ENCODE measurements at places on chromosomes 2 and 18.

DNA sequence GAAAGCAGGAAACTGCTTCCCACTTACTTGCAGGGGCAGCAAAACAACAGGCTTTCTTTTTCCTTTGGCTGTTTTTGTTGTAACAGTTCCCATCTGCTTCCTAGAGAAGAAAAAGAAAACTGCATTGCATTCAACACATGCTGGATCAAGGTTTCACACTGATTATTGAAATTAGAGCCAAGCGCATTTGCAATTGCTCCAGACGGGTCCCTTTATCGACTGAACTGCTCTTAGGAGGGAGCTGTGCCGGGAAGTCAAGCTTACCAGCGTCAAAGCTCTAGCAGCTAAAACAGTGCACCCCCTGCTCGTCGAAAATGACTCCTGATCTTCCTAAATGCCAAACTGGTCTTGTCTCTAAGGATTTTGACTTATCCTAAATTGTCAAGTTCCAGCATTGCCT is 164.0 kb upstream of the SESTD1 start:
- no peak for DNase-seq

- no peak for DNase-seq
These were observed 47.2 kb upstream of the REG3G start for GRCh38 chr2:78978340-78978739.

DNA sequence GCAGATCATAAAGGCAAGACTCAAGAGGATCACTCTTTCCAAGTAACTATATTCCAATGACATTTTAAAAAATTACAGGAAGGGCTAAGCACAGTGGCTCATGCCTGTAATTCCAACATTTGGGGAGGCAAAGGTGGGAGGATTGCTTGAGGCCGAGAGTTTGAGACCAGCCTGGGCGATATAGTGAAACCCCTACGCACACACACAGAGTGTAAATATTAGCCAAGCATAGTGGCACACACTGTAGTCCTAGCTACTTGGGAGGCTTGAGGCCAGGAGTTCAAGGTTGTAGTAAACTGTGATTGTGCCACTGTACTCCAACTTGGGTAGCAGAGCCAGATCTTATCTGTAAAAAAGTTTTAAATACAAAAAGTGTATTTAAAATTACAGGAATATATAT is 450.2 kb upstream of the NRP2 start:
- DNase-seq: no peak

DNA sequence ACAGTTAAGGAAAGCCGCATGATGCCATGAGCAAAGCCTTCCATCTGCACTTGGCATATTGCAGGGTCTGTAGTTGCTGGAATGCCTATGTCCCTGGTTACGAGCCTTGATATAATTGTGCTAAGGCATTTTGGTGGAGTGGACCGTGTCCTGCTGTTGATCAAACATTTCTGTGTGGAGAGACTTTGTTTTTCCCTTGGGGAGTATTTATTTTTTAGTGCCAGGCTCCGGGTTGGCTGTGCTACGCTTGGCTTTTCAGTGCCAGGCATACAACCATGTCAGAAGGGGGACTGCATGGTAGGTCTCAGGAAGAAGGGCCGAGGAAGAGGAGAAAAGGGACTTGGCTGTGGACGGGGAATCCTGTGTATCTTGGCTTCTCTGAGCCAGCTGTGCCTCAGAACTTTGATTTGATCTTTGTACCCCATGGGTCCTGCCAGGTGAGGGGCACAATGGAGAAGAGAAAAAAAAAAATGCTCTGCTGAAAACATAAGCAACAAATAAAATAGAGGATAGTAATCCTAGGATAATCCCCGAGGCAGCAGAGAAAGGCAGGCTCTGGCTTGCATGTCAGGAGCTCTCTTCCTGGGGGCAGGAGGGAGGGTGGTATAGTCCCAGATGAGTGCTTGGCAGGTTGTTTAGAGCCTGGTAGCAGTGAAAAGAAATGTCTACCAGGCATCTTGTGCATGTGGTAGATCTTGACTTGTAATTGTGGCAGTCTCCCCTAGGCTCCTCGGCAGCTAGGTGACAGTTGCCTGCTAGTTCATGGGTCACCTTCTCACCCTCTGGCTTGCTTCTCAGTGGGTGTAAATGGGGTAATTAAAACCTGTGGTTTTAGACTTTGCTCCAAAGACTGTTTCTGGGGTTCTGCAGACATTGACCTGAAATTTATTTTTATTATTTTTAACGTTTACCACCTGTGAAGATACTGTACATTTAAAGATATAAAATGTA is 233.0 kb downstream of the NEDD4L start:
- DNase-seq: no peak

DNA sequence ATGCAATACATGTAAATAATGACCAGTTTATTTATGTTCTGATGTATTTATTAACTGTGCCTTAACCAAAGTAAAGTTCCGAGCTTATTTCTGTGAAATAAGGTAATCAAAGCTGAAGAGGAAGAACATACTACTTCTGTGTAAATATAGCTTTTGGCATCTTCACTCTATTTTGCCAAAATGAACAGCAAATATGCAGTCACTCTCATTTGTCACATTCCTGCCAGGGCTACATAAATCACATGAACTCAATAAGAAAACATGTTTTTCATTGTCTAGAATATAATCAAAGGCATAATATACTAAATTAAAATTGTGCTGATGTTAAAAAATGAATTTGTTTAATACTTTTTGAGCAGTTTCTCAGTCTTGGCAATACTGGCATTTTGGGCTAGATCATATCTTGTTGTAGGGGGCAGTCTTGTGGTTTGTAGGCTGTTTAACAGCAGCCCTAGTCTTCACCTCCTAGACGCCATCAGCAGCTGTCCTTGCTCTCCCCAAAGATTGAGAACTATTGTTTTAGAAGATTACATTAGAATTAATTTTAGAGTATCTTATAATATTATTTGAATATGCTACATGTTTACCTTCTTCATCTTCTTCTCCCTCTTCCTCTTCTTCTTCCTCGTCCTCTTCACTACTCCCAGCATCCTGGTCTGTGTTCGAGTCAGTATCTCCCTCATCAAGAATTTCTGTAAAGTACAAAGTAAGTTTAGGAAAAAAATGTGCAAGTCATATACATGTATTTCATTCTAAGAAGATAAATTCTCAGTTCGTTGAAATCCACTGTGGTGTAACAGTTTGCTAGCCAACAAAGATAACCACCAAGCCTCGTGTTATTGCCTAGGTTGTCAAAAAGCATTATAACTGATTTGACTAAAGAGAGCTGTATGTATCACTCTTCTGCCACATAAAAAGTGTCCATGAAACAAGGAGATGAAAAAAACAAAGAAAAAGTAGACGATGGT is 41.5 kb downstream of the CWC22 start:
- DNase-seq: no peak

GRCh38 chr2:198762441-198762840 is 695.3 kb downstream of the SATB2 start:
- peak; percentile 7 for DNase-seq

DNA sequence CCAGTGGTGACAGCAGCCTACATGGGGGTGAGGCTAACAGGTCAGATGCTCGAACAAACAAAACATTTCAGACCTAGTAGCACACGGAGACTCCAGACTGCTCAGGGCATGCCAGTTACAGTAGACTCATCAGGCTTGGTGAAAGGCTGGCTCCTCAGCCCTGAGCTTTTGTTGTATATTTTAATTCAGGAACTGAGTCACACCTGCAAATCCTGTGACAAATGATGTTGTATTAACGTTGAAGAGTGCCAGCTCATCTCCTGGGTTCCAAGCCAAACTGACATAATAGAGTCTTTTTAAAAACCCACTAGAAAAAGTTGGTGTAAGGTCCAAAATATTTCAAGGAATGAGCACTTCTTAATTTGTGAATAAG is 65.3 kb downstream of the C1D start:
- DNase-seq: peak; percentile 81

DNA sequence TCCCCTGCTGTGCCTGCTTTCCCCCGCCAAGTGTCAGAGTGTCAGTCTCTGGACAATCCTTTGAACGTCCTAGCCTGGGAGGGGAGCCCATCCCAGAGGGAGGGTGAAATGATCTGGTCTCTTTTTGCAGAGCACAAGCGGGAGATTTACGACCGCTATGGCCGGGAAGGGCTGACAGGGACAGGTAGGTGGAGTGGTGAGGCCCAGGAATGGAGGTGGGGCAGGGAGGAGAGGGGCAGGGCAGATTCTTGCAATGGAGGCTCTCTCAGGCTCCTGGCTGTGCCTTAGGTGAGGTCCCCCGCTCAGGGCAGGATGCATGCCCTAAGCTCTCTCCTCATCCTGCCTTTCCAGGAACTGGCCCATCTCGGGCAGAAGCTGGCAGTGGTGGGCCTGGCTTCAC is 2.4 kb downstream of the DNAJB2 start:
- no peak for DNase-seq

DNA sequence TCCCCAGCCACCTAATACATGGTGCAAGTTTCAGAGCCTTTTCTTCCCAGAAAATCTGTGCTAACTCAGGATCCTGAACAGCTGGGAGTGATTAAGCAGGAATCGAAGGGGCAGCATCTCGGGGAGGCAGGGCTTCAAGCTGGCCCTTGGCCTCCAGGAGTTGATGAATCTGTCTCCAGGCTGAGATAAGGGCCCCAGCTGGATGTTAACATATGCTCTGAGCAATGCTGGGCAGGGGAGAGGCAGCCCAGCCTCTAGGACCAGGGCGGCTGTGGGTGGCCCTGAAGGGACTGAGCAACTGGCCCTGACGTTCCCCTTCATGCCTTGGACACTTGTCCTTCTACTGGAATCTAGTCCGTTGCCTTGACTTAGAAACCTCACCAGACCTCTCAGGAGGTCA is 84.1 kb upstream of the EPC2 start:
- no peak for DNase-seq

- DNase-seq: no peak
These were observed 45.5 kb downstream of the PPP3R1 start for GRCh38 chr2:68206793-68207192.

DNA sequence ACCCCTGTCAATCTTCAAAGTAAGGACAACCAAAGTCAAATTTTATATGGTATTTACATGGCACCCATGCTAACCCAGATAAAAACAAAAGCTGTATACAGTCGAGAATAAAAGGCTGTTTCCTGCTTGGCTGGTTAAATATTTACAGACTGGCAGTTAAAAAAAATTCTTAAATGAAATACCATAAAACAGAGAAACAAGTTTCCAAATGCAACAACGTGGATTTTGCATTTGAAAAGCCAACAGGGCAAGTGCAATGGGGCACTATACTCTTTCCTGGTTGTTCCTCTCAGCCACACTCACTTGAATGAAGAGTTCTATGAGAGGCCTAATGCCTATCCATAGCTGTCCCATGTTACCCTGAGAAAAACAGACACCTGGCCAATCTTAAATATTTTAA is 6.1 kb upstream of the NR4A2 start:
- DNase-seq: no peak

DNA sequence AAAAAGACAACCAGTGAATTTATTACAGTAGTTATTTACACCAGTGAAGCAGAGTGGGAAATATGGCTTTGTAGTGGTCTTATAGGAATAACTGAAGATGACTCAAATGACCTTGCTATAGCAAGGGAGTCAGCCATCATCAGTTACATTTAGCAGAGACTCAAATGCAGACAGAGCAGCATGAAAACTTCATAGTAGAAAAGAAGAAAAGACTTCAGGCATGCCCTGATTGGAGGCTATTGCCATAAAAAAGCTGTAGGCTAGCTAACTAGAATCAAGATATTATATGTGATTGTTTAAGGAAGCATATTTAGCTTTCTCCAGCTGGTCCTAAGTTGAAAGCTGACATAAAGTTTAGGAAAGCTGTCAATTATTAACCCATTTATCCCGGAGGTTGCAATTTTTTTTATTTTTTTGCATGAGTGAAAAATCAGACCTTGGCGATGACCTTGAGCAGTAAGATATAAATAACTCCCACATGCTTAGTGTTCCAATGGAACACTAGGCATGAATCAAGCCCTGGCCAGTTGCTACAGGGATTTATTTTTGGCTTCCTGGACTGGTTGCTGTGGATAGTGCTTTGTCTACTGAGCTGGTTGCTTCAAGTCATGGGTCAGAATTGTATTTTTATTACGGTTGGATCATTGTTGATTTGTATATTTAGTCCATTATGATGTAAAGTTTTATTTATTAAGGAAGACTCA is 675.6 kb upstream of the VRK2 start:
- peak; percentile 7 for DNase-seq

- no peak for DNase-seq
These were observed 24.3 kb upstream of the ID2 start for GRCh38 chr2:8657423-8658062.

GRCh38 chr2:134379293-134379692 is 125.4 kb downstream of the MGAT5 start:
- no peak for DNase-seq

DNA sequence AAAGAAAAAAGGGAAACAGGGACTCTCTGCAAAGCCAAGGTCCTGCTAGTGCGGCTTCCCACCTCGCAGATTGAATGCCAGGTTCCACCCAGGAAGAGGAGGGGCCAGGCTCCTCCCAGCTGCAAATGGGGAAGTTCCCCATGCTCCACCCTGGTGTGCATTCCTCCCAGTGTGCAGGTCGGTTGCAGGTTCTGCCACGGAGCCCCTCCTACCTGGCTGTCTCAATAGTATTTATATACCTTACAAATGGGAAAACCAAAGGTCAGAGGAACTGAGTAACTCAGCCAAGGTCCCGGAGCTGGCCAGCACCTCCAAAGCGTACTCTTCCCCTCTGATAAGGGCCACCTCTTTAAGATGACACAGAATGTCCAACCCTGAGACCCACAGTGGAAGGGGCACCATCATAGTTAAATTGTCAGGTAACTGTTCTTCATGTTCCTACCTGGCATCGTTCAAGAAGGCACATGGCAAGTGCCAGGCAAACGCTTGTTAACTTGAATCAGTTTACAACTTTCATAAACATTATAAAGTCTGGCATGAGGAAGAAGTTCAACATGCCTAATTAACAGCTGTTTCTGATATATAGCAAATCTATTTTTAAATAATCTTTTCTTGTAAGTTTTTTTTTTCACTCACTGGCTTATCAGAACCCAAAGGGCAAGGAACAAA is 35.5 kb downstream of the POU3F3 start:
- no peak for DNase-seq

DNA sequence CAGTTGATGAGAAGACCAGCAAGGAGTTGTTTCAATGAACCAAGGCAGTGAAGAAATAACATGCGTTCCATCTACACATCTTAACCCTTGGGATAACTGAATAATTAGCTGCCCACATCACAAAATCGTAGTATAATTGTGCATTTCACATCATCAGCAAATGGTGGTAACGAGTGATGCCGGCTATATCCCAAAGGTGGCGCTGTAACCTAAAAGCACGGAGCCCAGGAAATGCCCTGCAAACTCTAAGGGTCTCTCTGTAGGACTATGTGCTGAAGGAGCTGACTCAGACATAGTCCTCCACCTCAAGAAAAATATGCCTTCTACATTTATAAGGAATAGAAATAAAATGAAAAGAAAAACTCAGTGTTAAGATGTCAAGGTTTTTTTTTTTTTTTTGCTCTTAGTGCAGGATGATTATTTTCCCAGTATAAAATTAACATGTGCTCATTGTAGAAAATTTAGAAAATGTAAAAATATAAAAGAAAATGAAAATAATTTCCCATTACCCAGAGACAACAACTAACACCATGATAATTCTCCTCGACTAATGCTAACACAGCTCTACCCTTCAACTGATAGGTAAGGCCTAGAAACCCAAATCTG is 23.1 kb upstream of the DSG3 start:
- peak; percentile 43 for DNase-seq

GRCh38 chr2:5933669-5934068 is 241.5 kb downstream of the SOX11 start:
- DNase-seq: no peak

GRCh38 chr2:197704434-197705120 is 592 bp upstream of the MARS2 start:
- DNase-seq: no peak
